ENCODE measurements at places on chromosomes 4 and X.

GRCh38 chrX:135977611-135978010 lies 3.8 kb upstream of the MMGT1 start:
- no peak for DNase-seq

DNA sequence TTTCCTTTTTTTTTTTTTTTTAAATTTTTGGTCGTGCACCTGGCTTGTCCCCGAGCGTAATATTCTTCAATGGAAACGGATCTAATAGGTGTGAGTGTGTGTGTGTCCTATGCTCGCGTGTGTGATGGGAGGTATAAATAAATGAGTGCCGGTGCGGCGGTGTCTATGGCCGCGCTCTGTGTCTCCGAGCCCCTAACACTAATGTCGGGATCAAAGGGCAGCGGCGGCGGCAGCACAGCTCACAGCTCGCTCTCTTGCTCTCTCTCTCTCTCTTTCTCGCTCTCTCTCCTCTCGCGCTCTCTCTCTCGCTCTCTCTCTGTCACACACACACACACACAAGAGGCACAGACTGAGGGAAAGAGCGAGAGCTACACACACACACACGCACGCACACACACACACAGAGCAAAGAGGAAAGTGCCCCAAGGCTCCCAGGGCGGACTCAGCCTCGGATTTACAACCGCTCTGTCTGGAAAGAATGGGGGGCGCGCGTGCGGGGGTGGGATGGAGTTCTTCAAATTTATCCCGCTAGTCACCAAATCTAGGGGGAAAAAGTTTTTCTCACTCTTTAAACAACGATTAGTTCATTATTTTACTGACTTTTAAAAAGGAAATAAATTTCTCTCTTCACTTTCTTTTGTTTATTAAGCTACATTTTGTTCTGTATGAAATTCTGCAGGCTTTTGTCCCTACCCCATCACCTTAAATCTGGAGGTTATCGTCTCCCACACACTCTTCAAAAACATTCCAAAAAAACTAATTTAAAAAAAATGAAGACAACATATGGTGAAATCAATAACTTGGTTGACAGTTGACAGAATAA lies at the start of gene ZNF827:
Gene ZNF827, minus strand, starts transcription at position 206 of the 823 bp plus-strand sequence. CDS start 416 bp downstream, outside the sequence.
- no peak for DNase-seq

DNA sequence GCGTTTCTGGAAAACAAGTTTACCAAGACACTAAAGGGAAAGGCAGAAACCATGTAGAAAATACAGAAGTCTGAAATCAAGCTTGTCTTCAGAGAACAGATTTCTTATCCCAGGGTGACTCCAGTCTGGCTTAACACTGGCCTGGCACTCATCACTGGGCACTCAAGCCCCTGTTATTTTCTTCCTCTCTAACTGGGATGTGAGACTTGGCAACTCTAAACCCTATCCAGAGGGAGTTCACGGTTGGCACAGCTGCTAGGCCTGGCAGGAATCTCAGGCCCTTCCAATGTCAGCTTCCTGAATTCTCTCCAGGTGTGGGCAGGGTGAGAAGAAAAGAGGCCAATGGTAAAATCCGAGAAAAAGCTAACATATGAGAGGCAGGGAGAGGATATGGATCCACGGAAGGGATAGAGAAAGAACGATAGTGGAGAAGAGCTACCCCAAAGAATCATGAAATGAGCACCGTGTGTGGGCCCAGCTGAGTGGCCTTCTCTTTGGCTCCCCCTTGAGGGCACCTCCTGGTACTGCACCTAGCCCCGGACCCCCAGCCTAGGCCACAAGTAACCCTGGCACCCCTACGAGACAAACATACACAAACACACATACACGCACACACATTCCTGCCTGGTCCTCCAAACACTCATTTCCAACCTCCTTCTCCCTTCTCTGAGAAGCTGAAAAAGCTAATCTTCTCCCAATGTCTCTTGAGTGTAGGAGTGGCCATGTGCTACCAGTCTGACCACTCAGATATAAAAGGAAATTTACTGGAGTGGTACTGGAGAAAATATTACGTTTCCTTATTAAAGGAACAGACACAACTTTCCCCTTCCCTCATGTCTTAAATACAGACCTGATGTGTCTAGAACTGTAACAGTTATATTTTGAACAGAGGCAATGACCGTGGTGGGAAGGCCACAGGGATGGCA lies 16.6 kb upstream of the PTCHD1 start:
- no peak for DNase-seq

DNA sequence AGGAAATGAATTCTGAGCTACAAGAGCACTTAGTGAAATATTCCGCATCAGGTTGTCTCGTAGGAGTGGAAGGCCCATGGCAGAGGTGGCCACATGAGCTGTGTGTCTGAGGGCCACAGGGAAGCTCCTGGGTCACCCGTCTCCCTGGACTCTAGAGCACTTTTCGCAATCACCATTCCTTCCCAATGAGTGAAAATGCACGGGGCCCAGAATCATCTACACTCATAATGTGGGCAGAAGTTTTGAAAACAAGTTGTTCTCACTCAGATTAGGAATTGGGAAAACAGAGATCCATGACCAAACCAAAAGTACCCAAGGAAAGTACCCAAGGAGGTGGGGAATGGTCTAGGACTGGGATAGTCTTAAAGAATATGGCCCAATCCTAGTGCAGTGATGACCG lies 94.4 kb downstream of the SCD5 start:
- no peak for DNase-seq

Data from GF-D8 (cell line).